ENCODE measurements at places on chromosomes 5 and 9.

DNA sequence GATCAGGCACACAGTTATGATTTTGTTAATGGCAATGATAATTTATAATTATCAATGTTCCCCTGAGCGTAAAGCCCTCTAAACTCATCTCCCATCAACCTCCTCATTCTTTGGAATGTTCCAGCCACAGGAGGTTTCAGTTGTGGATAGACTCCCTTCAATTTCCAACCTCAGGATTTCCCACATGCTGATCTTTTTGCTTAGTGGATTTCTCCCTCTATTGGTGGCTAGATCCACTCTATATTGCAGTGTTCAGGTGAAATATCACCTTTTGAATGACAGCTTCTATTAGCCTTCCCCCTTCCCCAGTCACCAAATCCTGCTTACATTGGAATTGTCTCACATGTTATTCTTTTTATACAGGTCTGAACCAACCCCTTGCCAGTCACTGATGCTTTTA lies 113.9 kb downstream of the CDH10 start:
- DNase-seq, result no peak

GRCh38 chr5:74642543-74642863 lies 2.0 kb upstream of the ENC1 start:
- DNase-seq, result no peak

- no peak for DNase-seq
Measured at GRCh38 chr9:90180381-90180780, 462.2 kb downstream of the DIRAS2 start.

- DNase-seq, result no peak
Measured at GRCh38 chr5:91179018-91179417, 204.1 kb downstream of the ARRDC3 start.

GRCh38 chr5:141567513-141568117 lies 51.2 kb downstream of the DIAPH1 start:
- DNase-seq, result no peak

DNA sequence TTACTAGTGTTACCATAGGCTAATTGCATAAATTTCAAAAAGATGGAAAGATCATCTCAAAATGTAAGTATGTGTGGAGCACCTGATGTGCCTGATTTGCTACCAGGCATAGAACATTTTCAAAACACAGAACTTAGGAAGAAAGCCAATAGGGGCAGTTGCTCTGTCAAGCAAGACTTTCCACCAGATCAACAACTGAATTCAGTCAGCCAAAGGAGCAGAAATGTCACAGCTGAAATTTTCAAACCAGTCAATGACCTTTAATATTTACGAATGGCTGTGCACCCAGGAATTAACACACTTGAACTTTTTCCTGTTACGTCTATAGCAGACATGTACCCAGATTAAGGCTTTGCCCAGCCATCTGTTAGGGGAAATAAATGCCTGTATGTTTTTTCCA lies 452.8 kb upstream of the PTGER4 start:
- DNase-seq, result no peak

- DNase-seq, result no peak
Measured at GRCh38 chr9:135503371-135504261, 3.1 kb downstream of the MRPS2 start.

DNA sequence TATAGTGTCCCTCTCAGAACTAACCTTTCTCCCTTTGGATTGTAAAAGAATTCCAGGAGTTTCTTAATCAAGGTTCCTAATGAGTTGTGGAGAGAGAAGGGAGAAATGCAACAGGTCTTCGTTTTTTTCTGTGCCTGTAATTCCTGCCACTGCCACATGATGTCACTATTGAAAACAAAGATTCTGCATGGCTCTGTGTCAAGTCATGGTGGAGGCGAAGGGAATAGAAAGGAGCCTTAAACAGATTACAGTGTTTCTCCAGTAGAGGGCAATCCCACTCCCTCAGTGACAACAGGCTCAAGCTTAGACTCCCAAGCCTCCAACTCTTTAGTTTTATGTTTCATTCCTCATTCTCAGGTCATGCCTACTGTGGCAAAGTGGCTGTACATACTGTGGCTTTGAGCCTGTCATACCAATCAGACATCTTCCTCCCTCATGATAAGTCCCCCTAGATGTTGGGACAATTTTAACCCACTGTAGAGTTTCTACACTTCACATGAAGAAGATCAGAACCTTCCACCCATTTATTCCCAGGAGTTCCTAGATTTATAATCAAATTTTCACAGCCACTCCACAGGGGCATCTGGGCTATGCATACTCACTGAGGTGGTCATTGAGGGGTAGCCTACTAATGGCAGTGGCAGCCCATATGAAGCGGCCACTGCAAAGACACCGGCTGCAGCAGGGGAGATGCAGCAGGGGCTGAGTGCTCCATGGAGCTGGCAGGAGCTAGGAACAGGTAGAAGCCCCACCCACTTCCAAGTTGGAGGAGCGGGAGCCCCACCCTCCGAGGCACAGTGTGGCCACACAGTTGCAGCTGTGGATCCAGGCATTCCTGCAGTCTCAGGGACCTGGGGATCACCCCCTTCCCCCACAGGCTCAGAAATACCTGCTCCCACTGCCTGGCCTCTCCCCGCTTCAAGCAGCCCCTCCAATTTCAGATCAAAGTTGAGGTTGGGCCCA lies 97.4 kb upstream of the TRIM32 start:
- peak; percentile 56 for DNase-seq

- no peak for DNase-seq
Measured at GRCh38 chr9:135910216-135910615, 2.9 kb upstream of the CAMSAP1 start.

- DNase-seq, result no peak
Measured at GRCh38 chr5:140483055-140483454, 64.4 kb upstream of the EIF4EBP3 start.

GRCh38 chr5:157748760-157749461 lies 5.4 kb downstream of the LSM11 start:
- peak; percentile 36 for DNase-seq

GRCh38 chr9:93210324-93210973 lies 26.5 kb downstream of the WNK2 start:
- DNase-seq, result no peak

GRCh38 chr5:58048185-58048925 lies 411.5 kb downstream of the PLK2 start:
- DNase-seq, result no peak

DNA sequence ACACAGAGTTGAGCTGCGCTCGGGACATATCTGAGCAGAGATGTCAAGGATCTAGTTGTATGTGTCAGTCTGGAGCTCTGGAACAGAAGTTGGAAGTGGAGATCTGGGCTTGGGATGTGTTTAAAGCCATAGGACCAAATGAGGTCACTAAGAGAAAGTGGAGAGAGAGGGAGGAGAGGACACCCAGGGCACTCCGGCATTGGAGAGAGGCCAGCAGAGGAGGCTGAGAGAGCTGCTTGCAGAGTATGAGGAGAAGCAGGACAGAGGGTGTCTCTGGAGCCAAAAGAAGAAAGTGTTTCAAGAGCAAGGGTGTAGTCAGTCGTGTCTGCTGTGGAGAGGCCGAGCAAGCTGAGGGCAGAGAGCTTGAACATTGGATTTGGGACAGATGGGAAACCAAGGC lies 34.7 kb downstream of the ARHGEF37 start:
- DNase-seq, result no peak

- no peak for DNase-seq
Measured at GRCh38 chr9:34557426-34558321, 31.9 kb downstream of the CNTFR start.

GRCh38 chr5:36887532-36887931 lies 11.0 kb downstream of the NIPBL start:
- DNase-seq, result no peak

DNA sequence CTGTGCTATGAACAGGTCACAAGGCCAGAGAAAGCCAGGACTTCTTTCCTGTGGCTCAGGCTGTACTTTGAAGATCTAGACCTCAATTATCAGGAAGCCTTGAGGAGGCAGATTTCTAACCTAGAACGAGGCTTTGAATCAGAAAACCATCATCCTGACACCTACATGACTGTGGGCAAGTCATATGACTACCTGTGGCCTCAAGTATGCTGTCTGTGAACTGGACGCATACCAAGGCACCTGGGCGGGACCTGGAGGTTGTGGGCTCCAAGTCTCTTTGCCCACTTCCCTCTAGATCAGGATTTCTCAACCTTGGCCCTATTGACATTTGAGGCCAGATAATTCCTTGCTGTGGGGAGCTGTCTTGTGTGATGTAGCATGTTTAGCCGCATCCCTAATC lies 42.5 kb downstream of the KLF4 start:
- no peak for DNase-seq

- DNase-seq, result peak; percentile 39
Measured at GRCh38 chr5:37208883-37209797, 40.0 kb downstream of the CPLANE1 start.

DNA sequence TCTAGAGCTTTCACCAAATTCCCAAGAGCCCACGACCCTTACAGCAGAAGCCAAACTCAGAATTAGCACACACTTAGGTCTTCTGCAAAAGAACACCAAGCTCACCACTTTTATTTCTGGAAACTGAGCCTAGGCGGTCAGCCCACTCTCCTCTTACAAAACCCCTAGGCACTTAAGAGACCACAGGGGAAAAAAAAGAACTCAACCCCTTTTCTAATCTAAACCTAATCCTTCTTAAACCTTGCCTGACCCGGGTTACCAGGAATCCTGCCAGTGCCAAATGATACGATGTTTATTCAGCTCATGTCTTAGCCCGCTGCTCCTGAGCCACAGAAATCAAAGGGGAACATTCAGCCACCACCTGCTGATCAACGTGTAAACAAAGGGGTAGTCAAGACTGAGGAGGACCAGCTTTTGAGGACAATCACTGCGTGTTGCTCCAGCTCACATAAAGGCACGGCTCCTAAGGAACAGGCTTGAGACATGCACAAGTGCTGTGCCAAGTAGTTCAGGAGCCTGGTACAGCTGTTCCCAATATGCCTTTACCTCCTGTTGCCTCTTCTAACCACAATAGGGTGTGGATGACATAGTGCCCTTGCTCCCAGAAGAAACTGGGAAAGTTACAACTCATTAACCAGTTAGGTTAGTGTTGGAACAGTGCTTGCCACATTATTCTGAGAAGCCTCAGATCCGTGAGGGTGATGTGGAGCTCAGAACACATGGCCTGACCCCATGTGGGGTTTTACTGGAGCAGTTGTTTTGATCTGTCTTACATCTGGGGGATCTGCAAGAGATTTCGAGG lies 49.3 kb downstream of the ZFAND5 start:
- no peak for DNase-seq

GRCh38 chr5:177334155-177334551 lies 17.3 kb downstream of the LMAN2 start:
- no peak for DNase-seq

DNA sequence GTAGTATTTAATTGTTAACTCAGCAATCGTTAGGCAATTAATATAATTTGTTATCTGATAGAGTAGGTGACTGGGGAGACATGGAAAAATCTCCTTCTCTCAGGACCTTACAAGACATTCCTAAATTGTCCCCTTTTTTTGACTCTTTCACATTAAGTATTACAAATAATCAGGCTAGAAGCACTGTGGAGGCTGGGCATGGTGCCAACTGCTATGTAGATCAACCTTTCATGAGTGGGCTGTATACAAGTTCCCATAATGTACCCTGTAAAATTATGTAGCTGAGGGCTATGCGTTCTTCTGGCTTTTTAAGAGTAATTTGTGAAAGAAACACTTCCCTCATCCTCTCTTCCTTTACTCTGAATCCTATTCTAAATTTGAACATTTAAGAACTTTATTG lies 140.2 kb downstream of the NFIB start:
- no peak for DNase-seq

- DNase-seq, result no peak
Measured at GRCh38 chr9:77038281-77039036, 19.0 kb downstream of the FOXB2 start.

GRCh38 chr9:71353720-71354119 lies 232.3 kb upstream of the TRPM3 start:
- no peak for DNase-seq

GRCh38 chr9:127837346-127837745 lies 17.1 kb downstream of the ENG start:
- no peak for DNase-seq

GRCh38 chr5:1202798-1203185 lies 1.4 kb downstream of the SLC6A19 start:
- no peak for DNase-seq

GRCh38 chr9:126939821-126940221 lies 25.2 kb downstream of the RALGPS1 start:
- no peak for DNase-seq

- no peak for DNase-seq
Measured at GRCh38 chr5:120818128-120818527, 354.0 kb downstream of the PRR16 start.

DNA sequence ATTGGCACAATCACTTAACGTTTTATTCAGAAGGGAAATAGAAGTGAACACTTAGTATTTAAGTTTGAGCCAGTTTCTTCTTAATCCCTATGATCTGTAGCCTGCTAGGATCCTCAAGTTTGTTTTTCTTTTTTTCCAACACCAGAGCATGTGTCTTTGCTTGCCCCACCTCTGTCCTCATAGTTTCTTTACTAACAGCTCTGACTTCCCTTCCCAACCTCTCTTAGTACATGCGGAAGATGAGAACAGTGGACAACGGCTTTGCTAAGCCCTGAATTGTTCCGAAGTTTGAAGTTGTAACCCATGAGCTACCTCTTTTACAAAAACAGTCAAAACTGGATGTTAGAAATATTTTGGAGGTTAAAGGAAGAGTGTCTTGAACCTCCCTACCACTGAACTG lies 61.7 kb upstream of the TAF11L2 start:
- DNase-seq, result no peak

DNA sequence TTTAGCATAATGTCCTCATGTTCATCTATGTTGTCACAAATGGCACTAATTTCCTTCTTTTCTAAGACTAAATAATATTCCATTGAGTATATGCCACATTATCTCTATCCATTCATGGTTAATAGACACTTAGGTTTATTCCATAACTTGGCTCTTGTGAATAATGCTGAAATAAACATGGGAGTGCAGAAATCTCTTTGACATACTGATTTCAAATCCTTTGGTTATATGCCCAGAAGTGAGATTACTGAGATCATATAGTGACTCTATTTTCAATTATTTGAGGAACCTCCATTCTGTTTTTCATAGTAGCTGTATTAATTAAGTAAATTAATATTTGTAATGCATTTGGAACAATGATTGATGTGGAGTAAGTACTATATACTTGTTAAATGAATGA lies 13.0 kb downstream of the SMIM3 start:
- no peak for DNase-seq

- no peak for DNase-seq
Measured at GRCh38 chr5:1196562-1196961, 4.8 kb upstream of the SLC6A19 start.

DNA sequence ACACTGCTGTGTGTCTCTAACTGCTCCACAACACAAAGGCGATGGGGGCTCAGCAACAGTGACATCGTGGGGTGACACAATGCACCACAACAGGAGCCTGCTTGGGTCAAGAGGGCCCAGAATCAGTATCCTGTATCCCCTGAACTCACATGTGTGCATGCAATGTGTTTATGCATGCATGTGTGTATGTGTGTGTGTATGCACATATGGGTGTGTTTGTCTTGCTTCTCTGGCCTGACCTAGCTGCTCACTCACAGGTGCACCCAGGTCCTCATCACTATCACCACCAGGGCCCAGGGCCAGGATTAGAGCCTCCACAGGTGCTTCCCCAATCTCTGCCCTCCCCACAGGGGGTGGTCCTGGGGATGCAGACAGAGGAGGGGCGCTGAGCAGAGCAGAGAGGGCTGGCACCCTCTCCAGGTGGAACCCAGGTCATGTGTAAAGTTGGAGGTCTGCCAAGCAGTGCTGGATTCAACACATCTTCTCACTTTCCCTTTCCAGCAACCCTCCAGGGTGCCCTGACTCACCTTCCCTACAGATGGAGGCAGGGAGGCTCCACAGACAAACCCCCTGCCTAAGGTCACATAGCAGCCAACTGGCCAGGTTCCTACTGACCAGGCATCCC lies 18.1 kb upstream of the ZNF484 start:
- no peak for DNase-seq

- DNase-seq, result peak; percentile 86
Measured at GRCh38 chr9:38068701-38069628, at the start of gene SHB. Gene SHB (minus strand): TSS chr9:38069227. CDS start chr9:38068645, 582 bp downstream.
